Myometrial cell (primary cell): ENCODE measurements at places on chromosomes 12 and 14. TPM values are rescaled to one million over a fixed set of nuclear protein-coding genes. Genes with fewer than 3 reads are reported as not detected.

Gene RNASE3
- total RNA-seq: not detected in 2 replicates

Gene GALNT16
- total RNA-seq: not detected in 2 replicates

Gene IFNG-AS1
- not detected in 2 replicates for total RNA-seq

Gene PLBD1
- total RNA-seq: 5.2 and 7.4 TPM in 2 replicates

Gene TTC6
- total RNA-seq: under 0.01 TPM in 1 of 2 replicates, not detected in the other

Gene LIN7A
- 11.2 and 19.5 TPM in 2 replicates for total RNA-seq

Gene G2E3
- total RNA-seq: 7.2 and 19.8 TPM in 2 replicates

Gene ACOT4
- 0.53 and 1.2 TPM in 2 replicates for total RNA-seq

Gene APOF
- not detected in 2 replicates for total RNA-seq

Gene OTX2
- not detected in 2 replicates for total RNA-seq

Gene TOMM20L
- not detected in 2 replicates for total RNA-seq

Gene LYZ
- not detected in 2 replicates for total RNA-seq

Gene KRT74
- total RNA-seq: not detected in 2 replicates

Gene LRRK2
- 2.3 and 4.1 TPM in 2 replicates for total RNA-seq

Gene EMP1
- total RNA-seq: 229 and 483 TPM in 2 replicates

Gene FSCB
- not detected in 2 replicates for total RNA-seq

Gene ARMH4
- total RNA-seq: 0.58 and 0.71 TPM in 2 replicates

Gene RND1
- total RNA-seq: 0.29 TPM in 1 of 2 replicates, not detected in the other

Gene GAS2L3
- 19.9 and 25.5 TPM in 2 replicates for total RNA-seq

Gene NRIP2
- total RNA-seq: 0.29 and 2.8 TPM in 2 replicates

Gene ZDHHC22
- total RNA-seq: not detected in 2 replicates

Gene SHMT2
- 297 and 311 TPM in 2 replicates for total RNA-seq

Gene KRT72
- total RNA-seq: not detected in 2 replicates

Gene TAS2R20
- total RNA-seq: 0.35 TPM in 1 of 2 replicates, not detected in the other

Gene IFT81
- 13.3 and 13.5 TPM in 2 replicates for total RNA-seq

Gene NEMP1
- total RNA-seq: 8.9 and 9.0 TPM in 2 replicates

Gene AKAP3
- total RNA-seq: 0.18 TPM in 1 of 2 replicates, not detected in the other

Gene MGAT4C
- not detected in 2 replicates for total RNA-seq

Gene ZNF268
- total RNA-seq: 11.5 and 14.2 TPM in 2 replicates

Gene MYO1H
- total RNA-seq: not detected in 2 replicates

Gene RIMKLB
- total RNA-seq: 4.9 and 7.6 TPM in 2 replicates

Gene POTEM
- total RNA-seq: not detected in 2 replicates

Gene RECQL
- total RNA-seq: 99.2 and 112 TPM in 2 replicates

Gene CLEC9A
- not detected in 2 replicates for total RNA-seq

Gene DPF3
- 2.6 and 3.0 TPM in 2 replicates for total RNA-seq

Gene DUSP16
- 4.3 and 7.6 TPM in 2 replicates for total RNA-seq

Gene CD4
- under 0.01 TPM in 1 of 2 replicates, not detected in the other for total RNA-seq

Gene GPRC5D
- total RNA-seq: not detected in 2 replicates
